Hepatocyte (in vitro differentiated cells): ENCODE measurements at places on chromosomes 16 and 17. TPM values are rescaled to one million over a fixed set of nuclear protein-coding genes. Genes with fewer than 3 reads are reported as not detected.
A peak's percentile ranks its signal among the peaks of the same experiment; 100 is the strongest.

Gene FZD2
- total RNA-seq: 19.9 and 22.9 TPM in 2 replicates

Gene IFI35
- 14.4 and 18.4 TPM in 2 replicates for total RNA-seq

Gene ABCA8
- 3.4 and 6.0 TPM in 2 replicates for total RNA-seq

Gene RAB26
- 4.1 and 8.3 TPM in 2 replicates for total RNA-seq

Gene NKD1
- total RNA-seq: 4.1 and 5.9 TPM in 2 replicates

Gene ATP1B2
- 0.04 and 0.23 TPM in 2 replicates for total RNA-seq

Gene TTYH2
- 7.1 and 7.4 TPM in 2 replicates for total RNA-seq

Gene COPZ2
- total RNA-seq: 36.0 and 40.7 TPM in 2 replicates

DNA sequence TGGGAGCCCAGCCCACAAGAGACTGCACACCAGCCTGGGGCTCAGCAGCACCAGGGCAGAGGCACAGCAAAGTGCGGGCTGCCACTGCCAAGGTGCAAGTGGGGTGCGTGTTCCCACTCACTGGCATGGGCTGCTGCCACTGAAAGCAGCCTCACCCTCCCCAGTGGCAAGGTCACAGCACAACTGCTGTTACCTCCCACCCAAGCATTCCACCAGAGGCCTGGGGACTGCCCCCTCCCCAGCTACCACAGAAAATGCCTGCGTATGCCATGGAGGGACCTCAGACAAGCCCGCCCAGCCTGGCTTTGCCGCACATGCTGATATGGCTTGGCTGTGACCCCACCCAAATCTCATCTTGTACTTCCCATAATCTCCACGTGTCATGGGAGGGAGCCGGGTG is 33.1 kb downstream of the MEAK7 start:
- H3K4me3 ChIP-seq: no peak overlapping the region
- no peaks in the 10 kb centered on the region for H3K4me1 ChIP-seq
- DNase-seq: no peak
- H3K27me3 ChIP-seq: no peaks in the 10 kb centered on the region
- H3K27ac ChIP-seq: no peak overlapping the region

DNA sequence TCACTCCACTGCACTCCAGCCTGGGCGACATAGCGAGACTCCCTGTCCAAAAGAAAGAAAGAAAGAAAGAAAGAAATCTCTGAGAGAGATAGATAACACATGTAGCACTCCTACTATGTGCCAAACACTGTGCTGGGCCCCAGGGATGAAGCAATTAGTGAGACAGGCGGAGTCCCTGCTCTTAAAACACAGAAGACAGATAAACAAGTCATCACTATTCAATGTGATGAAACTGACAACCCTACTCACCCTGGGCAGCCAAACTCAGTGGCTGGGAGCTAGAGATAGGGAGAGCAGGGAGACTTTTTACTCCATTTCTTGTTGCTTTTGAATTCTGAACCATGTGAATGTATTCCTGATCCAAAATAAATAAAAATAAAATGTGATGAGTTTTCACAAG is 35.2 kb upstream of the GOSR2 start:
- H3K4me3 ChIP-seq: no peak overlapping the region
- H3K27ac ChIP-seq: no peak overlapping the region
- peaks cover 4% of the 10 kb centered on the region for H3K27me3 ChIP-seq

DNA sequence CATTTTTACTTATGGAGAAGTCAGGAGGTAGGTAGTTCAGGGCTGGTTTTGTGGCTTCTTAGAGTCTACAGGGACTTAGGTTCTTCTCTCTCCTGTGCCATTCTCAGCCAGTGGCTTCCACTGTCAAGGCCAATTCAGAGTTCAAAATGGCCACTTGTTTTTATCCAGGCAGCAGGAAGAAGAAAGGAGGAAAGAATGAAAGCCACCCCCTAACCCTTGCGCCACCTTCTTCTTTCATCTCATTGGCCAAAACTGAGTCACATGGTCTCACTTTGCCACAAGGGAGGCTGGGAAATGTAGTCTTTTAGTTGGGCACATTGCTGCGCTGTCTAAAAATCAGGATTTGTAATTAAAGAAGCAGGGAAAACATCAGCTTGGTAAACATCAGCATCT is 60.8 kb upstream of the MED9 start:
- H3K27me3 ChIP-seq: no peaks in the 10 kb centered on the region
- H3K27ac ChIP-seq: peak overlapping the region; percentile 68
- no peaks in the 10 kb centered on the region for H3K36me3 ChIP-seq
- H3K4me3 ChIP-seq: no peak overlapping the region

- no peak overlapping the region for H3K27ac ChIP-seq
- no peaks in the 10 kb centered on the region for H3K27me3 ChIP-seq
- peaks cover 12% of the 10 kb centered on the region for H3K4me1 ChIP-seq
- no peaks in the 10 kb centered on the region for H3K36me3 ChIP-seq
- no peak overlapping the region for H3K4me3 ChIP-seq
- DNase-seq: no peak
Observed at GRCh38 chr17:19453296-19453695, 42.3 kb downstream of the RNF112 start.

DNA sequence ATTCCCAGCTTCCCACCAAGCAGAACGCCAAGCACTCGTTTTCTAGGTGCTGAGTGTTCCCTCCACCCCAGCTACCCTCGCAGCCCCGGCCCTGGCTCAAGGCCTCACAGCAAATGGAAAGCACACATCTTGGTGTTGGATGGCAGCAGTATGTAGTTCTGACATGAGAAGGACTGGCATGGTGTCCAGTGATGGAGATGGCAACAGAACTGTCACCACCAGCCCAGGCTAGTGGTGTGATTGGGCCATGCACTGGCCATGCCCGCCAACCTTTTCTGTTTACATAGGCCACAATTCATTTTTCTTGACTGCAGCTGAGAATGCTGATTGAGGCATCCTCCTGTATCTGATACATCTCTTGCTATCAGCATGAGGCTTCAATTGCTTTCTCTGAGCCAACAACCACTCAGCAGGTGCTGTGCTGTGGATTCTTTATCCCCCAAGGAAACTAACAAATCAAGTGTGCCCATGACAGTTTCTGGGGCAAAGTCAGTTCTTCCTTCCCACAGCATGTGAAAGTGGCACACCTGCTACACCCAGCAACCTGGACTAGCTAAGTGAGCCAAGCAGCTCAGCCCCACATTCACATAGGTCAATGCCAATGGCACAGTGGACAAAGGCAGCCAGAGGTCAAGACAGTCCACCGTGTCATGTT is 3.8 kb downstream of the SLC12A4 start:
- no peak overlapping the region for H3K27ac ChIP-seq
- no peak for DNase-seq
- H3K36me3 ChIP-seq: no peaks in the 10 kb centered on the region
- H3K27me3 ChIP-seq: no peaks in the 10 kb centered on the region

DNA sequence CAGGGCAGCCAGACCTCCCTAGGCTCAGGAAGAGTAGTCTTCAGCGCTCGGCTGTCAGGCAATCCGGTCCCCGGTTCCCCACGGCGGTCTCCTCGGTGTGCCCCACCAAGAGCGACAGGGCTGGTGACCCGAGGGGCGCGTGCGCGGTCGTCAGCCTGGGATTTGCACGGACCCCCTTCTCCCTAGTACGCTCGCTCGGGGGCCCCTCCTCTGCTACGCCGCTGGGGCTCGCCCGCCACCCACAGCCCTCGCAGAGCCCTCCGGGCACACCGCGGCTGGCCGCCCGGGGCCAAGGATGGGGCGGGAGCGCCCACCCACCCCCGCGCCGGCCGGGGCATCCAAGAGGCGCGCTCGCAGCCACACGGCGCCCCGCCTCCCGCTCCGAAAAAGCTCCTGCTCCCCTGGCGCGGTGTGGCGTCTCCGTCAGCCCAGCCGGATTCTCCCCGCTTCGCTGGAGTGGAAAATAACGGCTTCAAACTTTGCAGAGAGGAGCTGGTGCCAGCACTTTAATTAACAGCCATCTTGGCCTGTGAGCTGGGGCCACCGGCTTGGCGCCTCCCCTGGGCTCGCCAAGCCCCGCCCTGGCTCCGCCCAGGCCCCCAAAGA is 2.1 kb upstream of the C1QL1 start:
- H3K4me3 ChIP-seq: no peak overlapping the region
- peaks cover 79% of the 10 kb centered on the region for H3K27me3 ChIP-seq
- H3K27ac ChIP-seq: no peak overlapping the region
- no peaks in the 10 kb centered on the region for H3K36me3 ChIP-seq
- H3K4me1 ChIP-seq: peaks cover 8% of the 10 kb centered on the region
- DNase-seq: peak; percentile 46

DNA sequence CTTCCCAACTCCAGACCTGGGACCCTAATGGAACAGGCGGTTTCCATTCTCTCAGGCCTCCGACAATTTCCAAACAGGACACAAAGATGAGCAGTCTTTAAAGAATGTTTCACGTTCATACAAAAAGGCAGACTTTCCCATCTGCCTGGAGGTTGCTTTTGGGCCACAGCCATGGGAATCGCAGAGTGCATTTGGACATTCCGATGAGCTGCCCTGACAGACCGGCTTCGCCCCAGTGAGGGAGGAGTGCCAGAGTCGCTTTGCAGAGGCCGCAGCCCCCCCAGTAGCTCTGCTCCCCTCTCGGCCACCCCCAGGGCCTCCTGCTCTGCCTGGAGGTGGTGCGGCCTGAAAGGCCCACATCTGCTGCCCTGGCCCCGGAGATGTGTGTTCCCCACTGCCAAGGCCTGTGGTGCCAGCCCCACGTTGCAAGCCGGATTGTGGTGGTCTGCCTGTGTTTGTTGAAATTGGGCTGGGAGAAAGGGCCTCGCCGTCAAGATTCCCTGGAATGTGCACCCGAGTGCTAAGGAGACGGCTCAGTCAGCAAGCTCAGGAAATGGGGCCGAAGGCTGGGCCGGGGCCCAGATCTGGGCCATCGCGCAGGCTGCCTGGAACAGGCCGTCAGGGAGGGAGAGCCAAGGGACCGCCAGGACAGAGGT is 89.8 kb downstream of the C16orf95 start:
- H3K4me1 ChIP-seq: no peaks in the 10 kb centered on the region
- DNase-seq: no peak
- H3K36me3 ChIP-seq: no peaks in the 10 kb centered on the region
- H3K27me3 ChIP-seq: peaks cover 7% of the 10 kb centered on the region
